ENCODE measurements at places on chromosomes 7 and 10.
A peak's percentile ranks its signal among the peaks of the same experiment; 100 is the strongest.

DNA sequence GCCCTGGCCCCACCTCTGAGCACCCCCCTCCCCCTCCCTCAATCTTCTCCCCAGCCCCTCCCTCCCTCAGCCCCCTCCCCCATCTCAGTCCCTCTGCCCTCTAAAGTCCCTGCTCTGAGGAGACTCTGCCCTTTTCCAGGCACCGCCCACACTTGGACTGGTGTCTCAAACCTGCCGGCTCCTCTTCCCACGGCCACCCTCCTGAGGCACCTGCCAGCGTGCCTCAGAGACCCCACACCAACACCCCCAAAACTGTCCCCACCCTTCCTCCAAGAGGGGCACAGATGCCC lies 34.6 kb upstream of the HSPB1 start:
- no peak for DNase-seq

GRCh38 chr10:124168991-124169802 lies 75.8 kb upstream of the CHST15 start:
- no peak for DNase-seq

DNA sequence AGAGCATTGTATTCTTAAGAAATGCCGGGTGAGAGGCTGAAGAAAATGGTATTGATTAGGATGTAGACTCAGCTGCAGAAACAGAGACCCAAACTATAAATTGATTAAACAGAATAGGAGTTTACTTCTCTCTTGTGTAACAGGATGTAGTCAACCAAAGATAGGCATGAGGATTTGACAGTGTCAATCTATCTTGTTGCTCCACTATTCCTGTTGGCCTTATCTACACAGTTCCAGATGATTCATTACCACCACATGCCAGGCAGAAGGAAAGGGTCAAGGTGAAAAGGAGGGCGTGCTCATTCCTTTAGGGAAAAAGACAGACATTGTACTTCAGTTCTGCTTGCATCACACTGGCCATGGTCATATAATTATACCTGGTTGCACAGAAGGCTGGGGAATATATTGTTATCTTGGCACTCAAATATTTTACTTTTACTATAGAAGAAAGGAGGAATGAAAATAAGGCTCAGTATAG lies 11.9 kb upstream of the DMTF1 start:
- no peak for DNase-seq

DNA sequence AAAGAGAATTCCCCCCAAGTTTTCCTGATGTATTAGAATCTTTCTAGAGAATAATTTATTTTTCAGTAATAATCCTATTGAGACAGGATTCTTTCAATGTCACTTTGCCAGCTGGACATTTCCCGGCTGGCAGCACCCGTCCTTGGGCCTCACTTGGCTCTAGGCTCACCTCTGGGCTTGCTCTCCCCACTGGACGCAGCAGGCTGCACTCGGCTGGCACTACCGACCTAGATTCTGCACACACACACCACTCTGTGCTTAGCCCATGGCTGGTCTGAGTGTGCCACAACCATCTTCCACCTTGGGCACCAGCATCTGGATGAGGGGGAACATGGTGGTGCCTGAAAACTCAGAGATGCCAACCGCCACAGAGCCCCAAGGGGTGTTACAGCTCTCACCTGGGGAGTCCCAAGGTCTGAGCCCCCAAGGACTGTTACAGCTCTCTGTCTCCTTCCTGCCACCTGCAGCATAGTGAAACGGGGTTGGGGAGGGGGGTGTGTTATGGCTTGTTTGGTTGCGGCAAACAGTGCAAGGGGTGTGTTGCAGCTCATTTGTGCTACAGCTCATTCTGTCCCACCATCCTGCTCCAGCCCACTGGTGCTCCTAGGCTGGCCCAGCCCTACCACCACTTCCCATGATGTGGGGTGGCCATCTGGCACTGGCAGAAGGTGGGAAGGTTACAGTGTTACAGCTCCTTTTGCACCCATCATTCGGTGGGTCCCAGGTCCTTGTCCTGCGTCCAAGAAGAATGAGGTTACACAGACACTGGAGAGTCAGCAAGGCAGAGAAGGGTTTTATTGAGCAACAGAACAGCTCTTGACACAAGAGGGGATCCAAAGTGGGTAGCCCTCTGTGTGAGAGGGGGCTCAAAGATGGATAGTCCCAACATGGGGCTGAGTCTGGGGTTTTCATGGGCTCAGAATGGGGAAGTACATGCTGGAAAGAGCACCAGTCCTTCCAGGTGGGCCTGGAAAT lies 2.1 kb downstream of the GALNTL5 start:
- DNase-seq, result no peak

DNA sequence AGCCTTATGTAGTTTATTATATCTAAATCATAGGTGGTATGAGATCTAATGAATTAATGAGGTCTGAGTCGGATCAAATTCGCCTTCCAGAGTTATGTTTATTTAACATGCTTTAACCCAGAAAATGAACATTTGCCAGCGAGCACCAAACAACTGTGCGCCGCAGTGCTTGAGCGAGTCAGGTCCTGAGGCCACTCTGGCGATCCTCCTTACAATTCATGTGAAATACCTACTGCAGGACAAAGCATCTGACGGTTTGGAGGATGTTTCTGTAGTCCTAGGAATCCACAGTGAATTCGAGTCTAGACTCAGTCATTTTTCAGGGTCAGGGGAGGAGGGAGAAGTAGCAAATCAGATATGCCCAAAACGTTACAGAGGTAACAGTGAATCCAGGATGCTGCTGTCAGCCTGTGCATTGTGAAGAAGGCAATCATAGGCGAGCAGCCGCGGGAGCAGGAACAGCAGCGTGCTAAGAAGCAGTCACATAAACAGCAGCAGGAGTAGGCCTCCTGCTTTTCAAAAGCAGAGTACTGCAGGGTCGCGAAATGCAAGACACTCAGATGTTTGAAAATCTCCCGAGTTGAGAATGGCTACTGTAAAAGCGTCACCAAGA lies 120.2 kb downstream of the CACNB2 start:
- no peak for DNase-seq

- DNase-seq, result no peak
These were observed 141.7 kb downstream of the AUTS2 start for GRCh38 chr7:69739931-69740431.

GRCh38 chr7:71454981-71455380 lies 323.0 kb downstream of the GALNT17 start:
- DNase-seq, result no peak

- DNase-seq, result peak; percentile 74
These were observed 28.9 kb downstream of the ADAP1 start for GRCh38 chr7:925601-926000.

- DNase-seq, result no peak
These were observed 603.7 kb upstream of the ADARB2 start for GRCh38 chr10:2340831-2341647.

DNA sequence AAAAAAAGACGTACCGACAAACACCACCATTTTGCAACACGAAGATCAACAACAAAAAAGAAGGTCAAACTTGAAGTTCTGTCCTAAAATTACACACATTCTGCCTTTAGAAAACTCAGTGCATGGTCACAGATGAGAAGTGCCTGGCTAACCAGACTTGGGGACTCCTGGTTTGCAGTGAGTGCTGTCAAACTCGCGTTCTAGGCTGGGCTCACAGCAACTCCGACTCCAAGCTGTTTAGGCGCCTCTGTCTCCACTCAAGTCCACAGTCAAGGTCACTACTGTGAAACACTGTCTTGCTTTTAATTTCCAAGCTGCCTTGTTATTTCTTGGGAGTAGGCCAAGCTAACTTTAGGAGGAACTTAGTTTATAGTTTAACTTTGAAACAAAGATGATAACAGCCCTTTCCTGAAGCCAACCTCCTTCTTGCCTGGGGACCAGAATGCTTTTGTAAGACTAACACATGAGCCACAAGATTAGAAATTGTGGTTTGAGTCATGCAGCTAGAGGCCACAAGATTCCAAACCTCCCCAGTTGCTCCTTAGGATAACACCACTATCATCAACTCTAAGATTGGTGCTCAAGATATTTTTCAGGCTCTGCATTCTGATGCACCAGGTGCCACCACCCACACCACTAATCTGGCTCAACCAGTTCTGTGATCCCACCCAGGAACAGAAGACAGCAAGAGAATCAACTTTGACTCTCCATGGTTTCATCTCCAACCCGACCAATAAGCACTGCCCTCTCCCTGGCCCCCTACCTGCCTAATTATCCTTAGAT lies 1.1 kb upstream of the DNAAF5 start:
- DNase-seq, result no peak

GRCh38 chr7:105559926-105560325 lies 21.4 kb downstream of the EFCAB10 start:
- no peak for DNase-seq

- no peak for DNase-seq
These were observed 154.4 kb downstream of the VTI1A start for GRCh38 chr10:112601214-112602090.

DNA sequence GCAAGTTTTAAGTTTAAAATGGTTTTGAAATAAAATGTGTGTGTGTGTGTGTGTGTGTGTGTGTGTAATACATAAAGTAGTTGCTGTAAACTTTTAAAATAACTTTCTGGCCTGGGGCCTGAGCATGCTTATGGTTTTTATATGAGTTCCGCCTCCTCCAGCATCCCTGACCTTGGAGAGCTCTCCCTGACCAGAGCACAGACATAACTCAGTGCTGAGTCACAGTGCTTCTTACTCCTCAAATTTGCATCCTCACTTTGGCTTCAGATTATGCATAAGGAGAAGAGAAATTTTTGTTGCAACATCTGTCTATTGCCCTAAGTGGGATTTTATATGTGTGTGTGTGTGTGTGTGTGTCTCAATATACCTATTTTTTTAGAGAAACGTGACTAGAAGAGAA lies 200.8 kb downstream of the ELMO1 start:
- DNase-seq, result no peak

- DNase-seq, result peak; percentile 32
These were observed 26.1 kb upstream of the CCNJ start for GRCh38 chr10:96017191-96017687.

DNA sequence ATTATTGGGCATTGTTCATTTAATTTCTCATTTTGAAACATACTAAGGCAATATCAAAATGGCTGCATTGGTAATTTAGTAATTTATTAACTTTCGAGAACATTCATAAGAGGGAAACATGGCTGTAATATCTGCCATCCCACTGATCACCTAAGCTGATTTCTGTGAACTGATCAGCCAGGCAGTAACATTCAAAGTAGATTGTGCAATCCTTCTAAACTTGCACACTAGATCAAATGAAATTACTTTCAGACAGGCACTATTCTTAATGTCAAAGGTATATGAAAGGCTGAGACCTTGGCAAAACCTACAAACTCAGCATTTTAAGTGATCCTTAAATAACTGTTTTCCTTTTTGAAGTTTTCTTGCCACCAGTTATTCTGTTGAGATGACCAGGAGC lies 290.7 kb downstream of the CACNA2D1 start:
- DNase-seq, result no peak

- no peak for DNase-seq
These were observed 828.8 kb upstream of the MBL2 start for GRCh38 chr10:53601260-53601875.

GRCh38 chr7:30451539-30452279 lies 26.9 kb downstream of the NOD1 start:
- no peak for DNase-seq

DNA sequence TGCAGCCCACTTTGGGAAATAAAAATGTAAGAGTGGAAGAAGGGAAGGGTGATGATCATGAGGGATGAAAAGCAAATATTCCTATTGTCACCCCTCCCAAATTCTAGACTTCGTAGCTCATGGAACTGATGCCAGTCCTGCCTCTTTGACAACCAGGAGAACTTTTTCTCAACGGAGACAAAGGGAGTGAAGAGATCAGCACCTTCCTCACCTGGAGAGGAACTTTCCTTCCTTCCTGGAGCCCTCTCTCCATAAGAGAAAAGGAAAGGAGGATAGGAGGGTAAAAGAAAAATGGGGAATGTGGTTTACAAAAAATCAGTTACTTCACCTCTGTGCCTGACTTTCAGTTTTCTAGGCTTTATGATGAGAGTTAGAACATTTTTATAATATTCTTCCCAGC lies 3.4 kb downstream of the TBX20 start:
- DNase-seq, result no peak

GRCh38 chr7:105693576-105693975 lies 112.3 kb upstream of the EFCAB10 start:
- no peak for DNase-seq

GRCh38 chr7:105462765-105463420 lies 59.2 kb downstream of the PUS7 start:
- no peak for DNase-seq

DNA sequence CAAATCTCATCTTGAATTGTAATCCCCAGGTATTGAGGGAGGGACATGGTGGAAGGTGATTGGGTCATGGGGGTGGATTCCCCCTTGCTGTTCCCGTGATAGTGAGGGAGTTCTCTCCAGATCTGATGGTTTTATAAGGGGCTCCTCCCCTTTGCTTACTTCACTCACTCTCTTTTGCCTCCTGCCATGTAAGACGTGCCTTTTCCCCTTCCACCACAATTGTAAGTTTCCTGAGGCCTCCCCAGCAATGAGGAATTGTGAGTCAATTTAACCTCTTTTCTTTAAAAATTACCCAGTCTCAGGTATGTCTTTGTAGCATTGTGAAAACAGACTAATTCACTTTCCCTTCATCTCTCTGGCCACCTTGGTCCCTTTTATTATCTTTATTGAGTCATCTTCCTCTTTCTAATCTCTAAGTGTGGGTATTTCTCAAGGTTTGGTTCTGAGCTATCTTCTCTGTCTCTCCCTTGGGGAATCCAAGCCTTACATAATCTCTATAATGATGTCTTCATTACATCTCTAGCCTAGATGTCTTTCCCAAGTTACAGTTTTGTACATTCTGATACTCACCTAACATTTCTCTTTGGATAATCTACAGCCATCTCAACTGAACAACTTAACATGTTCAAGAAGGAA lies 99.1 kb upstream of the JCAD start:
- no peak for DNase-seq

- no peak for DNase-seq
These were observed 116.4 kb downstream of the ITGB8 start for GRCh38 chr7:20447021-20447650.

DNA sequence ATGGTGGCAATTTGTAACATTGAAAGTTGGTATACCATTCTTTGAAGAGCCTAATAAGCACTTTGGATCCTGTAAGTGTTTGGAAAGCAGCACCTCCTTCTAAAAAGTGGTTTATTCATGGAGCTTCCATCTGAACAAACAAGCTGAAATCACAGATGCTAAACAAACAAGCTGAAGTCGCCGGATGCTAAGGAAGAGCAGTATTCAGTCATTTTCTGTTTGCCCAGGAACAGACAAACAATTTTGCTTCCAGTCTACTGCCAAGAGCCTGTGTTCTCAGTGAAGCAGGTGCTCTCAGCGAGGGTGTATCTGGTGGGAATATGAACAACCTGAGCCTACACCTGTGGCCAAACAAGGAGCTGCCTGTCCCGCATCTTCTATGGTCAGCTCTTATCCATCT lies 6.3 kb downstream of the COL28A1 start:
- no peak for DNase-seq

DNA sequence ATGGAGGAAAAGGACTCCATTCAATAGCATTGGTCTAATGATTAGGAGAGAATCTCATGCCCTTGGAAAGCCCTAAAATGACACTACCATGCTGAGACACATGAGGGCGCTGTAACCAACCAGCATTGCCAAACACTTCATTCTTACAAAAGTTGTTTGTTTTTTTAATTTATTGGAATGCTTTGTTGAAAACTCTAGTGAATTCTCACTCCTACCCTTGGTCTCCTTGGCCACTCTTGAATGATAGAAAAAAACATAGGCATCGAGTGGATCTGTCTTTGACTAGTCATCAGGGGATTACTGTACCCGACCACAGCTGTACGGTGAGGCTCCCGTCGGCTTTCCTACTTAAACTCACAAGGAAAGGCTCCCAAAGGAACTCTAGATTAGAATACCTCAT lies 29.3 kb upstream of the ADD3 start:
- peak; percentile 40 for DNase-seq

- no peak for DNase-seq
These were observed 1013.5 kb downstream of the GATA3 start for GRCh38 chr10:9068003-9068402.
